ENCODE measurements at places on chromosomes 1 and 21. TPM values are rescaled to one million over a fixed set of nuclear protein-coding genes. Genes with fewer than 3 reads are reported as not detected.

The SNAPIN gene
- 41.1 TPM for total RNA-seq

DNA sequence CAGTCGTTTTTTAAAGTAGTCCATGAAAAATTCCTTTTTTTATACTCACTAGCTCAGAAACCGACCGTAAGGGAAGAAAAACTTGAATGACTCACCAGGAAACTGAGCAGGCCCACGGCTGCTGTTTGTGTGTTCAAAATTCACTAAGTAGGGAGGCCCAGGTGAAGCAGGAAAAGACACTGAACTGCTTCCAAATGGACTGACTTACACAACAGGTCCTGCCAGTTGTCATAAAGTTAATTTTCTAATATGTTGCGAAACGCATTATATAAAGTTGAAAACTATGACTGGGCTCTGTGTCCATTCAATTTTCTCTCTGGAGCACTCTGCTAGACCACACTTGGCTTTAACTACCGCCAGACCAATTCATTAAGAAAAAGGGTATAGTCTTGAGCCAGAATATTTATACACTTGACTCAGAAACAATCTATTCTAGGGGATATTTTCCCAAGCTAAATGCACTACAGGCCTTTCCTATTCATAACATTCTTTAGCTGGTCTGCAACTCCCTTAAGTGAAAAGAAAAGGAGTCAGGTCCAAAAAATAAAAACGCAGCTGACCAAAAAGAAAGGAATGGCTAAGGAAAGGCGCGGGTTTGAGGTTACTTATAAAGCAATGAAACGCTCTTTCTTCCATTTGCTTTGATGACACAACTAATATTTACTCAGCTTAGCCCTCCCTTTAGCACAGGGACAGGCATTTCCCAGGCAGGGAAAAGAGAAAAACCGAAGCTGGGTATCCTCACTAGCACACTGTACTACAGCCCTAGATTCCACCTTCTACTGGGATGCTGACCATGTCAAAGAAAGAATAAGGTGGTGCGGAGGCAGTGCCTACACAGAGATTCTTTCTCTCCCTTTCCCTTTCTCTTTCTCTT lies 306.3 kb upstream of the ESRRG start:
- no peak overlapping the region for H3K4me3 ChIP-seq
- H3K27ac ChIP-seq = peak overlapping the region; percentile 69
- H3K36me3 ChIP-seq = no peaks in the 10 kb centered on the region
- no peaks in the 10 kb centered on the region for H3K27me3 ChIP-seq
- no peak for DNase-seq

- DNase-seq = no peak
- H3K27ac ChIP-seq = no peak overlapping the region
- no peak overlapping the region for H3K4me3 ChIP-seq
Observed at GRCh38 chr1:152777510-152778137, 2.7 kb downstream of the LCE1F start.

GRCh38 chr1:177794376-177794991 lies 175.4 kb downstream of the SEC16B start:
- H3K4me3 ChIP-seq = no peak overlapping the region
- no peaks in the 10 kb centered on the region for H3K36me3 ChIP-seq
- DNase-seq = no peak
- H3K27ac ChIP-seq = no peak overlapping the region

GRCh38 chr1:20051218-20051829 lies 18.7 kb upstream of the PLA2G5 start:
- no peak overlapping the region for H3K27ac ChIP-seq
- no peak for DNase-seq
- H3K36me3 ChIP-seq = no peaks in the 10 kb centered on the region
- no peak overlapping the region for H3K4me3 ChIP-seq
- no peaks in the 10 kb centered on the region for H3K4me1 ChIP-seq

The DPT gene
- 7.2 TPM for total RNA-seq

GRCh38 chr1:9766759-9767442 lies 56.9 kb downstream of the CLSTN1 start:
- peaks cover 12% of the 10 kb centered on the region for H3K36me3 ChIP-seq
- no peaks in the 10 kb centered on the region for H3K27me3 ChIP-seq
- H3K4me3 ChIP-seq = no peak overlapping the region
- no peaks in the 10 kb centered on the region for H3K4me1 ChIP-seq
- no peak for DNase-seq
- peak overlapping the region; percentile 39 for H3K27ac ChIP-seq

DNA sequence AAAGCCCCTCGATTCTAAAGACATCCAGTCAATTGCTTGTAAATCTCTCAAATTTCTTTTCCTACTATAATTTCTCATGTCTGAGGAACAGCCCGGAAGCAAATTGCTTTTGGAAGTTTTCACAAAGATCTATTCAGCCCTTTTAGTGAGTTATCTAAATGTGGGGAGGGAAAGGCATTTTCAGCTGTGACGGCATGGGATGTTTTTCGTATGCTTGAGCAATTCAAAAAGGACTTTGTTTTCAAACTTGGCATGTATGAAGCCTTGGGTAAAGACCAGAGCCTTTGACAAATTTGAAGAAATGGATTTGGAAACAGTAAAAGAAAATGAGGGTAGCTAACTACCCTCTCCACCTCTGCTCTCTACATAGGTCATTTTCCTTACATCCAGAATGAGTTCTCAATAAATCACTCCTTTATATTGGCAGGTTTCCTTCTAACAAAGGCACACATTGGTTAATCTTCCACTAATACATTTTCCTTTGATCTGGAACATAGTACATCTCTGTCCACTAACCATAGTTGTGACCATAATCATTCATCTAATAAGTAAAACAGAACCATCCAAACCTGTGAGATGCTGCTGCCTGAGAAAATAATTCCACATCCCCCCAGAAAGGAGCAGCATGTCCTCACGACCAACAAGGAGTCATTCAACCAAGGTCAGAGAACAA lies 66.1 kb upstream of the ADAM30 start:
- H3K4me3 ChIP-seq = no peak overlapping the region
- H3K4me1 ChIP-seq = peaks cover 15% of the 10 kb centered on the region
- H3K27ac ChIP-seq = no peak overlapping the region
- no peaks in the 10 kb centered on the region for H3K27me3 ChIP-seq

DNA sequence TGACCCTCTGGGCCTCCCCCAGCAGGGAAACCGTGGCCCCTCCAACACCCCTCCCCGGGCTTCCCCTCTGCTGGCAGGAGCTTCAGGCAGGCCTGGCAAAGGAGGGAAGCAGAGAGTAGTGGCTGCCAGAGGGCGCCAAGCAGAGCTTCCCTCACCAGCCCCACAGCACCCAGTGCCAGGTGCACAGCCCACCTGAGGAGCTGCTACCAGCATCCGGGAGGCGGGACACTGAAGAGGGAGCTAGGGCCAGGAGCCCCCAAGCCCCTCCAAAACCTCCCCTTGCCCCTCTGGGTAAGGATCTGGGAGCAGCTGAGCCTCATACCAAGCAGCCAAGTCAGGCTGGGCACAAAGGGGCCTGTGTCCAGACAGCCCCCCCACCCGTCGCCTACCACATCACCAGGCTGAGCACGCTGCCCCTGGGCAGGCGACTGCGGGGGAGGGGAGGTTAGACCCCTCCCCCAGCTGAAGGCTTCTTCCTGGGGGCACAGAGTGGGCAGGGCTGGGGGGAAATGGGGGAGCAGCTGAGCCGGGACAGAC lies 19.6 kb downstream of the CCDC24 start:
- no peak overlapping the region for H3K4me3 ChIP-seq
- peaks cover 28% of the 10 kb centered on the region for H3K4me1 ChIP-seq

- no peak overlapping the region for H3K4me3 ChIP-seq
- H3K27me3 ChIP-seq = no peaks in the 10 kb centered on the region
- no peak overlapping the region for H3K27ac ChIP-seq
Observed at GRCh38 chr1:84382127-84382526, 16.2 kb upstream of the DNASE2B start.

- H3K4me1 ChIP-seq = no peaks in the 10 kb centered on the region
- DNase-seq = no peak
- H3K27me3 ChIP-seq = no peaks in the 10 kb centered on the region
- no peak overlapping the region for H3K4me3 ChIP-seq
Observed at GRCh38 chr1:241799416-241799815, 48.6 kb upstream of the EXO1 start.

The THEM5 gene
- 89.7 TPM for total RNA-seq

- H3K27ac ChIP-seq = no peak overlapping the region
- no peaks in the 10 kb centered on the region for H3K27me3 ChIP-seq
- DNase-seq = no peak
- H3K4me1 ChIP-seq = peaks cover 31% of the 10 kb centered on the region
Observed at GRCh38 chr1:180617774-180618395, 13.9 kb upstream of the XPR1 start.

The KCNQ4 gene
- total RNA-seq = 2.0 TPM

GRCh38 chr1:109089242-109090015 lies 1.1 kb upstream of the TMEM167B start:
- peaks cover 32% of the 10 kb centered on the region for H3K4me1 ChIP-seq
- H3K27me3 ChIP-seq = no peaks in the 10 kb centered on the region
- H3K27ac ChIP-seq = peak overlapping the region; percentile 95
- DNase-seq = no peak
- H3K4me3 ChIP-seq = peak overlapping the region; percentile 75

DNA sequence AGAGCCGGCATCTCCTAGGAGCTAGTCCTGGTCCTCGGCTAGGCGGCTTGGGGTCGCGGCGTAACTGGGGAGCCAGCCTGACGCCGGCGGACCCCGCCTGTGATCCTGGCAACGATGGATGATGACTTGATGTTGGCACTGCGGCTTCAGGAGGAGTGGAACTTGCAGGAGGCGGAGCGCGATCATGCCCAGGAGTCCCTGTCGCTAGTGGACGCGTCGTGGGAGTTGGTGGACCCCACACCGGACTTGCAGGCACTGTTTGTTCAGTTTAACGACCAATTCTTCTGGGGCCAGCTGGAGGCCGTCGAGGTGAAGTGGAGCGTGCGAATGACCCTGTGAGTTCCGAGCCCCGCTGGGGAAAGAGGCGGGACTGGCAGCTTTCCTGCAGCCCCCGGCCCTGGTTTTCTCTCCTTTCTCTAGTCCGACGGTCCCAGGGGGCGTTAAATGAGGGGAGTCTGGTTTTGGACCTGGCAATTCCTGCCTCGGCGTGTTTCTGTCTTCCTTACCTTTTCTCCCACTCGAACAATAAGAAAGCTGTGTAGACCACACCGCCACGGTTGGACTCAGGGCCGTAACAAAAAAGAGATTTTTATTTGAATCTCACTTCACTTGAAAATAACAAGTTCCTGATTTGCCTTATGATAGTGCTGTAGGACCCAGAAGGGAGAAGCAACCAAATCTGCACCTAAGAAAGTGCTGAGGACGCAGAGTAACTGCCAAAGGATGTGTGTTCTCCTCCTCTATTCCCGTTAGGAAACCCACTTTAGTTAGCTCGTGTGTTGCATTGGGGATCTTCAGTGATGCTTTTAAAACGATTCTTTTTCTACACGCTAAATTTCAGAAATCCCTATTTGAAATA lies at the start of gene SPRTN:
TSS of gene SPRTN (plus strand) at position 24 of the 859 bp plus-strand sequence. CDS start at position 115, 91 bp downstream.
- H3K27me3 ChIP-seq = no peaks in the 10 kb centered on the region
- peak within 1 kb of the TSS; percentile 94 for H3K27ac ChIP-seq
- peak; percentile 94 for DNase-seq
- peak within 1 kb of the TSS; percentile 74 for H3K4me3 ChIP-seq
- H3K4me1 ChIP-seq = peaks cover 68% of the 10 kb centered on the region
- H3K36me3 ChIP-seq = peaks cover 16% of the 10 kb centered on the region

The KIF17 gene
- 1.2 TPM for total RNA-seq

GRCh38 chr1:225851805-225852204 lies 30.4 kb downstream of the TMEM63A start:
- H3K4me1 ChIP-seq = peaks cover 13% of the 10 kb centered on the region
- H3K27me3 ChIP-seq = no peaks in the 10 kb centered on the region
- peaks cover 83% of the 10 kb centered on the region for H3K36me3 ChIP-seq
- no peak overlapping the region for H3K4me3 ChIP-seq
- no peak for DNase-seq
- no peak overlapping the region for H3K27ac ChIP-seq

DNA sequence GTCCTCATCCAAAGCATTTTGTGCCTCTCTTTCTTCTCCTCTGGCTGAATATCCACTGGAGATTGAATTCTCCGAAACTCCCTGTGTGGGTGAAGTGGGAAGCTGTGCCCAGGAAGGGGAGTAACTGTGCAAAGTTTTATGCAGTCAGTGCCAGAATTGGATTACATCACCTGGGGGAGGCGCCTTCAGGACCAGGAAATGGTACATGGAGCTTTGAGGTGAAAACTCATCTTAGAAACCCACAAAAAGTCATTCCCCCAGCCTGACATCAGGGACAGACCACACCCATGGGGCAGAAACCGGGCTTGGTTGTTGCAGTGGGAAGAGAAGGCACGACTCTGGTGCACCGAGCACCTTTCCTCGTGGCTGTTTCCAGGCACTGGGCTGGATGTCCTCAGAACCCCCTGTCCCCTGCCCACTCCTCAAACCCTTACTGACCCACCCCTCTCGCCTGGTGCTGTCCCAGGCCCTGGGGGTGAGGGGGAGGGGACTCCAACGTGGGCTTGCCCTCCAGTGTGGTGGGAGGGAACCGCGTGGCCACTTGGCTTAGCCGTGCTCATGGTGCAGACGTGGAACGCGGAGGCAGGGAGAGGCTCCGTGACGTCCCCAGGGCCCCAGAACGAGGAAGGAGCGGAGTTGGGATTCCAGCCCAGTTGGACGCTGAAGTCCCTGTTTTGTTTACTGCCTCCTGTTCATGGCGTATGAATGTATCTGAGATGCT lies 15.7 kb downstream of the TFF3 start:
- no peaks in the 10 kb centered on the region for H3K4me1 ChIP-seq
- DNase-seq = no peak
- H3K36me3 ChIP-seq = peaks cover 17% of the 10 kb centered on the region
- no peak overlapping the region for H3K4me3 ChIP-seq
- no peaks in the 10 kb centered on the region for H3K27me3 ChIP-seq

DNA sequence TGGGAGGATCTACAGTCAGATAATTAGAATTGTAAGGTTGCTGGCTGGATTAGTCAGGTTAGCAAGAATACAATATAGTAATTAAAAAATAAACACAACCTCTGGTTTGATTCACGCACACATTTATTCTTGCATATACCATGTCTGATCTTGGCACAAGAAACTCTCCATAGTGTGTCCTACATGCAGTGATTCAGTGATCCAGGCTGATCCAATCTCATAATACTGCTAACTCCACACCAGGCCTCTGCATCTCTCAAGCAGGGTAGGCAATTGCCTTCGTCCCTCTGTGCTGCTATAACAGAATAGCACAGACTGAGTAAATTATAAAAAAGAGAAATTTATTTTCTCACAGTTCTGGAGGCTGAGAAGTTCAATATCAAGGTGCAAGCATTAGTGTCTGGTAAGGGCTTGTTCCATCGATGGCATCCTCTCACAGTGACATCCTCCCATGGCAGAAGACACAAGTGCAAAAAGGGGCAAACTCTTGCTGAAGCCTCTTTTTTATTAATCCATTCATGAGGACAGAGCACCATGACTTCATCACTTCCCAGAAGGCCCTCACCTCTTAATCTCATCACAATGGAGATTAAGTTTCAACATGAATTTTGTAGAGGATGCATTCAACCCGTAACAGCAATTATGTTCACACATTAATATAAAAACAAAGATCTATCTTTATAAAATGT lies 741.0 kb upstream of the NCAM2 start:
- DNase-seq = no peak
- H3K4me3 ChIP-seq = no peak overlapping the region
- H3K36me3 ChIP-seq = no peaks in the 10 kb centered on the region
- H3K27me3 ChIP-seq = no peaks in the 10 kb centered on the region
- H3K4me1 ChIP-seq = no peaks in the 10 kb centered on the region

The CBR1 gene
- 293 TPM for total RNA-seq

The ASTN1 gene
- not detected for total RNA-seq
